ENCODE measurements at places on chromosomes 4 and X.

DNA sequence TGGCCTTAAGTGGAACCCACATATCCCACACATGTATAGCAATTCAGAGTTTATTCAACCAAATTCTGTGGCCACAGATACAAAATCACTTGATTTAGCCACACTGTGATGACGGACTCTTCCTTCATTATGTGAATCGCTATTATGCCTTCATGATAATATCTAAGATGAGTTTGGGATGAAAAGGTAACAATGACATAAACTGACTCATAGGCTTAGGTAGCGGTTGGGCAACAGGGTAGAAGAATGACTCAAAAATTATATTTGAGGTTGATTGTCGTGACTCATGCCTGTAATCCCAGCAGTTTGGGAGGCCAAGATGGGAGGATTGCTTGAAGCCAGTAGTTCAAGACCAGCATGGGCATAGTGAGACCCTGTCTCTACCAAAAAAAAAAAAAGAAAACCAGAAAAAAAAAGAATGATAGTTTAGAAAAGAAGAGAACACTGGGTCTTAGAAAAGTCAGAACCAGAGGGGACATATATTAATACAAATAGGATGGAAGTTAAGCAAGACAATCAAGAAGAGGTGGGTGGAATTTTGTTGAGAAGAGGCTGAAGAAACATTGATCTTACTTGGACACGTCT lies 70.4 kb upstream of the USP9X start:
- DNase-seq: peak; percentile 84

DNA sequence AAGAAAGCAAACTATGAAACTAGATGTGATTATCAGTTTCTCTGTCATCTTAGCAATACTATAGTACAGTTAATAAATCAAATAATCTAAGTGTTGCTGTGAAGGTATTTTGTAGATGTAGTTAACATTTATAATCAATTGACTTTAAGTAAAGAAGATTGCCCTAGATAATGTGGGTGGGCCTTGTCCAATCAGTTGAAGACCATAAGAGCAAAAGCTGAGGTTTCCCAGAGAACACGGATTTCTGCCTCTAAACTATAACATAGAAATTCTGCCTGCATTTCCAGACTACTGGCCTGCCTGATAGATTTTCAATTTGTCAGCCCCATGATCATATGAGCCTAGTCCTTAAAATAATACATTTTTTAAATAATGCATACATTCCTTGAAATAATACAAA lies 222.9 kb downstream of the PCDH18 start:
- DNase-seq: no peak

DNA sequence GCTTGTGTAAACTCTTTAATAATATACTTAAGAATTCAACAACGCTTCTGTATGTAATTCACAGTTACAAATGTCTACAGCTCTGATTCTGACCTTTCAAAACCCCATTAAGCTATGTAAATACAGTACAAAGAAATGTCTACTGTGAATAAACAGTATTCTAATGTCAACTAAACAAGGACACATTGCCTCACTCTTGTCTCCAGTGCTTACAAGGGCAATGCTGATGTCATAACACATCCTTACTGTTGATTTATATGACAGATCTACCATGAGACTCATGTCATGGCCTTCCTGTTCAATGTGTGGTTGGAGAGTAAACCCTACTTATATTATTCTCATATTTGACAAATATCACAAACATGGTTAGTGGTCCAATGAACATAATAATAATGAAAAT lies 256.1 kb upstream of the ADGRL3 start:
- no peak for DNase-seq

- no peak for DNase-seq
Observed at GRCh38 chr4:102754044-102754443, 6.7 kb downstream of the MANBA start.

DNA sequence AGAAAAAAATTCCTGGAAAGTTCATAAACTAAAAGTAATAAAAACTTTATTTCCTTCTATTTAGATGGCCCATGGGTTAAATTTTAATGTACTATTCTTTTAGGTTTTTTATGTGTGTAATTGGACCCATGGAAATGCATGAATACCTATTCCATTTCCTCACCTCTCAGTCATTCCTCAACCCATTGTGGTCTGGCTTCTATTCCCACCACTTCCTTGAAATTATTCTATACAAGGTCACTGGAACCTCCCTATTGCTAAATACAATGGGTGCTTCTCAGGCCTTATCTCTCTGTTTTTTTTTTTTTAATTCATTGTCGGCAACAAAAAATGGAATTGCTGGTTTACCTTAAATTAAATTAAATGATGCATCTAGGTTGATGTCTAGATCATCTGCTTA lies 17.2 kb downstream of the SLC39A8 start:
- DNase-seq: peak; percentile 13

All from epithelial cell of esophagus (primary cell).